ENCODE measurements at places on chromosomes 2 and 18.

DNA sequence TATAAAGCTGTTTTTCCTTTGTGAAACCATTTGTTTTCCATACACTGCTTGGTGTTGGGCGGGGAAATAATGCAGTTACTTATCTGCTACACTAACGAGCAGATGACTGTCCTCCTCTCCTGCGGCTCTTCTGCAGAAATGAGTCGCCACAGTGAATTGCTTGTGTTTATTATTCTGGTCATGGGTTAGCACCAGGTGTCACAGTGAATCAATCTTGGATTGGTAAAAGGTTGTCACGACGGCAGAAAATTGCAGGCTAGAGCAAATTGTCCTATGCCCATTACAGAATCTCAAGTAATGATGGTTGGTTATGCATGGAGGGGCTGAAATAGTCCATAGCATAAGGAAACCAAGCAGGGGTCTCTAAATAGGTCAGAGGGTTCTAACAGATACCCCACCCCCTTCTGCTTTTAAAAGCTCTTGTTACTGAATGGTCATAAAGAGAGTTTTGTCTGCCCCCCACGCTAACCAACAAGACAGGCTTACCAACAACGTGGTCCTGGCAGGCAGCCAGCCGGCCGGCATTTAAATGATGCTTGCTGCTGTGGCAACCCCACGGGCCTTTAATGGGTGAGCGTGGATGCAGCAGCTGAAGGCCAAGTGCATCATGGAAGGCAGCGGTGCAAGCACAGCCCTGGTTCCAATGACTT lies 29.5 kb downstream of the RAB31 start:
- DNase-seq: no peak

- no peak for DNase-seq
These were observed 117.6 kb downstream of the MYO1B start for GRCh38 chr2:191362841-191363240.

- DNase-seq: no peak
These were observed 198.8 kb upstream of the FOSL2 start for GRCh38 chr2:28193630-28194403.

- no peak for DNase-seq
These were observed 146.3 kb downstream of the MTCL1 start for GRCh38 chr18:8851659-8852058.

- no peak for DNase-seq
These were observed 18.8 kb upstream of the FN1 start for GRCh38 chr2:215454519-215455246.

GRCh38 chr18:24548583-24548982 lies 88.1 kb downstream of the HRH4 start:
- no peak for DNase-seq

GRCh38 chr2:179332903-179333302 lies 68.3 kb upstream of the SESTD1 start:
- DNase-seq: no peak

DNA sequence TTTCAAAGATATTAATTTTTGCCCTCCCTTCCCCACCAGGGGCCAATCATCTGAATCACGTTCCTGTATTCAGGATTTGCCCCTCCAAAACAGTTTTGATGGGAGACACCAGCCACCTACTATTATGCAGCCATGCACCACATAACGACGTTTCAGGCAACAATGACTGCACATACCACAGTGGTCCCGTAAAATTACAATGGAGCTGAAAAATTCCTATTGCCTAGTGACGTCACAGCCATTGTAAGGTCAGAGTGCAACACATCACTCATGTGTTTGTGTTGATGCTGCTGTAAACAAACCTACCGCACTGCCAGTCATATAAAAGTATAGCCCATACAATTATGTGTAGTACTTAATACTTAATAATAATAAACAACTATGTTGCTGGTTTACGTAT lies 22.6 kb downstream of the ITM2C start:
- no peak for DNase-seq

DNA sequence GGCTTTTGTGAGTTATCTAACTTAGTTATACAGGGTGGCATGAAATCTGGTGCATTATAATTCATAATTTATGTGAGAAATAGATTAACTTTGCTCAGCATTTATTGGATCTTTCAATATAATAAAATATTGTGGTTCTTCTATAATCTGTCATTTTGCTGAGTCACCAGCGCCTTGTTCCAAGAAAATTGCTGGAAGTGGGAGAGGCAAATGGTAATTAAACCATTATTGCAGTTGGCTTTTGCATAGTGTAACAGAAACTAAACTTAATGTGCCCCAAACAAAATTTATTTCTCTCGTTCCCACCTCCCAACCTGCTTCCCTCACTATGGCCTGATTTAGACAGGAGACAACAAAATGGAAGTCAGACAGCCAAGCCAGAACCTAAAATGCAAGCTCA lies 146.3 kb downstream of the GALR1 start:
- DNase-seq: no peak

DNA sequence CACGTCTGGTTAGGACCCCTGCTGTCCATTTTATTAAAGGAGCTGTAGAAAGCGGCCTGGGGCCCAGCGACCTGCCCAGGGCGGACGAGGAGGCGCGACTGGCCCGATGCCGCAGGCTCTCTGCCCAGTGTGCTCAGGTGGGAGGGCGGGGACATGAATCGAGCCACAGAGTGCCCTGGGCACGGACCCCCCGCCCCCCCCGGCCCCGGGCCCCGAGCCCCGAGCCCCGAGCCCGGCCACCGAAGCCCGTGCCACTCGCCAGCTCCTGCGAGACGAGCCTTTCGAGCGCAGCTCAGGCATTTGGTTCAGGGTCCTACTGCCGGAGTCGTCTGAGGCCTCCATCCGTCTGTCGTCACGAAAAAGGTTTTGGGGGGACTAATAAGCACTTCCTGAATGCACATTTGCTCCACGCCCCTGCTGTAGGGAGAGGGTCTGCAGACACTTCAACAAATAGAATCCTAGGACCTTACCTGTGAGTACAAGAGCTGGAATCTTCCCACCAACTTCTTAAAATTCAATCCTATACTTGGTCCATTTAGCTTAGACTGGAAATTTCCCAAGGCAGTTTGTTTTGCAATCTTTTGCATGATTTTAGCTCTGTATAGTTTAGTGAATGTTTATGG lies 602 bp upstream of the ADAM17 start:
- DNase-seq: no peak

- no peak for DNase-seq
These were observed 401.2 kb upstream of the CDH7 start for GRCh38 chr18:65349635-65350034.
